ENCODE measurements at places on chromosomes 16 and 17.
A peak's percentile ranks its signal among the peaks of the same experiment; 100 is the strongest.

DNA sequence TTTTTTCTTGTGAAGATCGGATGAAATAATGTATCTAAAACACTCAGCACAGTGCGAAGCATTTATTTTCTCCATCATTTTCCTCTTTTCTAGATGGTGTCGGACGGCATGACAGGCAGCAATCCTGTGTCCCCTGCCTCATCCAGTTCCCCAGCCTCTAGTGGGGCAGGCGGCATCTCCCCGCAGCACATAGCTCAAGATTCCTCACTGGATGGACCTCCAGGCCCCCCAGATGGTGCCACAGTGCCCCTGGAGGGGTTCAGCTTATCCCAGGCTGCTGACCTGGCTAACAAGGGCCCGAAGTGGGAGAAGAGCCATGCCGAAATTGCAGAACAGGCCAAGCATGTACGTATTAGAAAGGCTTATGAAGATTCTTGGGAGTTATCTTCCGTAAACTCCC, 5.0 kb downstream of the SRCAP start:
- DNase-seq, result no peak

DNA sequence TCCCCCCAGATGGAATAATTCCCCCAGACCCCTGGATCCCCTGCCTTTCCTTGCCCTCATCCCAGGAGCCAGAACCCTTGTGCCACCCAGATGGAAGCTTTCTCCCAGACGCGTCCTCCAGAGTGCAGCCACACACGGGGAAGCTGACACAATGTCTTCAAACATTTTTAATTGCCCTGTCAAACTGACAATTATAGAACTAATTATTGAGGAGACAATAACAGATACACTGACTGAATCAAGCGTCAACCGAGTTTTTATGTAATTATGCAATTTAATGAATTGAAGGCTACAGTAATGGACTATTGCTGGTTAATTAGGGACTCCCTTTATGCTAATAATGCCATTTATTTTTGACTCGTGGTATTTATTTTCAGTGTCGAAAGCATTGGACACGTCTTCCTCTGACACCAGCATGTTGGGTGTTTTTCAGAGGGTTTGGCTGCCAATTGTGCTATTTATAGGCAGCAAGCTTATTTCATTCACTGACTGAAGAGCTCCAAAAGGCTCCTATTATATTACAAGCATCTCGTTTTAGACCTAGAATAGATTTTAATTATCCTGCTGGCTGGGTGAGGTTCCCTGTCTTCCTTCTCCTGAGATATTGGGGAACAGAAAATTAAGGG, 298.2 kb upstream of the C16orf82 start:
- DNase-seq, result no peak

DNA sequence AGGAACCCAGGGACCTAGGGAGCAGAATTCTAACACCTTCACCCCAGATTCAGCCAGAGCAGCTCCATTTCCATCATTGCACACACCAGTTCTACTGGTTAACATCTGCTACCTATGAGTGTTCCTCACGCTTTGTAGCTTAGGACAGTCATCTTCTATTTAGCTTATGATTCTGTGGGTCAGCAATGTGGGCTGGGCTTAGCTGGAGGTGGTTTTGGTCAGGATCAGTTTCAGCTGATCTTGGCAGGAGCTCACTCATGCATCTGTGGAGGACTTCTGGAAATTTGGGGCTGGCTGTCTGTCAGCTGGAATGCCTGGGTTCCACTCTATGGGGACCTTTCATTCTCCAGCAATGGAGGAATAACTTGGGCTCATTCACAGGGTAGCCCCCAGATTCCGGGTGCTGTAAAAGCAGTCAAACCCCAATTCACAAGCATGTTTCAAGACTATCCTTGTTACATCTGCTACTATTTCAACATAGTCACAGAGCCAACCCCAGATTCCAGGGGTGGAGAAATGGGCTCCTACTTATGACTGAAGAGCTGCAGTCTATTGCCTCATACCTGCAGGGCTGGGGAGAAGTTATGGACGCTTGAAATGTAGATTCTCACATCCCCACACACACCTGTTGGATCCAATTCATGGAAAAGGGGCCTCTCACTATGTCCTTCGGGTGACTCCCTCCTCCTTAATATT, 3.4 kb upstream of the HP start:
- no peak for DNase-seq

DNA sequence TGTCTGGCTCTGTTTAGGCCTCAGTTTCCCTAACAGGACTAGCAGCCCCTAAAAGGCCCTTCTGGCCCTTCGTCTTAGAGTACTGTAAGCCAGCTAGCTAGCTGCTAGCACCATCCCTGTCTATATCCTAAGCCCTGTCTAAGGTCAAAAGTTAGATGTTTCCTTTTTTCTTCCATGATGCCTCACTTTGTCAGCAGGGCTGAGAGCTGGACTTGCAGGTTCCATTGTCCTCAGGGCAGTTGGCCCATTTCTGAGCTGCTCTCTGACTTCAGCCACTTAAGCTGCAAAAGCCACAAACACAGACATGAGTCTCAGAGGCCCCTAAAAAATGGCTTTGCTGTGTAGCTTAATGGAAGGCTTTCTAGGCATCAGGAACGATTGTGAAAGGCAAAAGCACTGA, 187.7 kb downstream of the CBLN1 start:
- no peak for DNase-seq

- peak; percentile 66 for DNase-seq
These were observed 49.8 kb upstream of the BAHCC1 start for GRCh38 chr17:81345228-81346089.

DNA sequence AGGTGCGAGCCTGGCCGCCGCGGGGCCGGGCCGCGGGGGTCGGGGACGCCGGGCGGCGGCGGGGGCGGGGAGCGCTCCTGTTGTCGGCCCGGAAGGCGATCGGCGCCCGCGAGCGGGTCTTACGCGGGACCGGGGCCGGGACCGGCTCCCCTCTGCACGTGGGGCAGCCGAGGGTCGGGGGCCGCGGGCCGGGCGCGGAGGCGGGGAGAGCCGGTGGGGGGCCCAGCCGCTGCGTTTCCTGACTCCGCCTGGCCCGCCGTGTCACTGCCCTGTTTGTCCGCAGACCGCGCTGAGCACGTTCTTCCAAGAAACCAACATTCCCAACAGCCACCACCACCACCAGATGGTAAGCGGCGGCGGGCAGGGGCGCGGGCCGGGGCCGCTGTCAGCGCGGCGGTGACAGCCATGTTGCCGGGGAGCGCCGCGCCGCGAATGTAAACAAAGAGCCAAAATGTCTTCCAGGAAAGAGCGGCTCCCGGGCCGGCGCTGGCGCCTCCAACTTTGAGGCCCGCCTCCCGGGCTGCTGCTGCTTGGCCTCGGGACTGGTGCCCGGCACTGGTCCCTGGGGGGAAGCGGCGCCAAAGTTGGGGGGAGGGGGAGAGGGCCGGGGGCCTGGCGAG, 586 bp downstream of the UBALD2 start:
- DNase-seq, result peak; percentile 63

DNA sequence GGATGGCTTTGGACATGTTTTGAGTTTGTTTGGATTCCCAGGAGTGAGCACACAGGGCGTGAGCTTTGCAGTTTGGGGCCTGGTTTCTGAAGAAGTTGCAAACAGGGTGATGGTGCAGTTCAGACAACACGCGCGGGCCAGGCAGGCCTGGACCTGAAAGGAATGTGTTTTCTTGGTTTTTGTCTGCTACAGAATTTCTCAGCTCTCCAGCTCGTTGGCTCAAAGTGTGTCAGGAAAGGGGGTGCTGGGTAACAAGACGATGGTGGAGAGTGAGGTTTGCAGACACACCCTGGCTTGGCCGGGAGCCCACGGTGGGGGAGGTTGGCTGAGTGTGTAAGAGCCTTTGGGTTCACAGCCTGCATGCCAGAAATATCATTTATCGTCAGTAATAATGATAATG, 82.3 kb downstream of the CMIP start:
- no peak for DNase-seq

DNA sequence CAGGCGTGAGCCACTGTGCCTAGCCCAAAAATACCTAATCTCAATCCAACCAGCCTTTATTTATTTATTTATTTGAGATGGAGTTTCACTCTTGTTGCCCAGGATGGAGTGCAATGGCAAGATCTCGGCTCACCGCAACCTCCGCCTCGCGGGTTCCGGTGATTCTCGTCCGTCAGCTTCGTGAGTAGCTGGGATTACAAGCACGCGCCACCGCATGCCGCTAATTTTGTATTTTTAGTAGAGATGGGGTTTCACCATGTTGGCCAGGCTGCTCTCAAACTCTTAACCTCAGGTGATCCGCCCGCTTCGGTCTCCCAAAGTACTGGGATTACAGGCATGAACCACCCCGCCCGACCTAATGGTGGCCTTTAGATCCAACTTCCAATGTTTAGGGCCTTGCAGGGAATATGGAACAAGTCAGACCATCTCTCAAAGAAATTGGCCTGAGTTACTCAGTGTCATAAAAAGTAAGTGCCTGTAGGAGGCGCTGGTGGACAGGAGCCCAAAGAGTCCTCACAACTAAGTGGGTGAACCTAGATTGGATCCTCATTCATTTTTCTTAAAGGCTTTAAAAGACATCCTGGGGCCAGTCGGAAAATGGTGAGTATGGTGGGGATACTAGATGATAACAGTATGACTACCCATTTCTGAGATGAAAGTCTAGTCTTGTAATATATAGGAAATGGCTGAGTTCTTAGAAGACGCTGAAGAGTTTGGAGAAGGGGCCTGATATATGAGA, 4.6 kb downstream of the ZSCAN10 start:
- DNase-seq, result no peak

GRCh38 chr16:5900046-5900445, 802.5 kb upstream of the EEF2KMT start:
- DNase-seq, result no peak

DNA sequence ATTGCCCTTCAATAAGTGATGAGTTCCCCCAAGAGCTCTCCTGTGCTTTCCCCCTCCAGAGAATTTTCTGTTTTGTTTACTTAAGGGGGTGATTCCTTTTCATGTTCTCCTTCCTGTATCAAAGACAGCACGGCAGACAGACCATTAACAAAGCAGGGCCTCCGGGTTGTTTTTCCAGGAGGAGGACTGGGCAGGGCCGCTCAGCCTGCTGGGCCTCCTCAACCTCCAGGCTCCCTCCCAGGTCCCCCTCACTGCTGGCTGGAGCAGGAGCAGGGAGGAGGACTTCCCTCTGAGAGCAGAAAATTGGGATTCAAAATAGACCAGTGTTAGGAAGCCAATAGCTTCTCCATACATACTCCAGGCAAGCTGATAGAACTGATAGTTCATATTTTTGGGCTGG, 20.4 kb downstream of the SDK2 start:
- no peak for DNase-seq

- DNase-seq, result no peak
These were observed 2169.6 kb downstream of the TP53TG3F start for GRCh38 chr16:35628976-35629375.

- DNase-seq, result no peak
These were observed 18.3 kb upstream of the NUDT16L1 start for GRCh38 chr16:4674926-4675530.

DNA sequence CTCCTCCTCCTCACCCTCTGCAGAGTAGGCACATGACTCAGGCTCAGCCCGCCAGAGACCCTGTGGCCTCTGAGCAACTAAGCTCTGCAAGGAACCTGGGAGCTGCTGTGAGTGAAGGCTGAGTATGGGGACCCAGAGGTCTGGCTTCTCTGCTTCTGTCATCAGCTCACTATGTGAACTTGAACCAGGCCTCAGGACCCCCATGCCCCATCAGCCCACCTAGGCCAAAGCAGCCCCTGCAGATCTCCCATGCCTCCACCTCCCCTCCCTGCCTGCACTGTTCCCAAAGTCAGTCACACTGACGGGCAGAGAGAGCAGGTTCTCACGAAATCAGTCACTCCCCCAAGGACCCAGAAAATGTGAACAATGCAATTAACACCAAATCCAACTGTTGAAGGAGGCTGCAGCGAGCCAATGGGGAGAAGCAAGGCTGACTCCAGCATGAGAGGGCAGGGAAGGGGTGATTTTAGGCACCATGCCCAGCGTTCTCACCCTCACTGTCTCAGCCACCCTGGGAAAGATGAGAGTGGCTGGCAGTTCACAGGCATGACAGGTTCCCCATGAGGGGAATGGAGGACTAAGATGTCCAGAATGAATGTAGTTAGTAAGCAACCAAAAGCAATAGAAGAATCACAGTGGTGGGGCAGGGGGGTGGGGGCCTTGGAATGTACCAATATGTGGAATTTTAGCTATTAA, 60.6 kb downstream of the BEAN1 start:
- no peak for DNase-seq

- peak; percentile 88 for DNase-seq
These were observed at the start of gene RND2 for GRCh38 chr17:43024407-43025289. Gene RND2 (plus strand): TSS chr17:43025231. CDS start chr17:43025348, 117 bp downstream.

GRCh38 chr17:45098869-45099616, 33.3 kb downstream of the PLCD3 start:
- peak; percentile 67 for DNase-seq

- DNase-seq, result no peak
These were observed 15.9 kb downstream of the TNRC6A start for GRCh38 chr16:24745391-24745790.

DNA sequence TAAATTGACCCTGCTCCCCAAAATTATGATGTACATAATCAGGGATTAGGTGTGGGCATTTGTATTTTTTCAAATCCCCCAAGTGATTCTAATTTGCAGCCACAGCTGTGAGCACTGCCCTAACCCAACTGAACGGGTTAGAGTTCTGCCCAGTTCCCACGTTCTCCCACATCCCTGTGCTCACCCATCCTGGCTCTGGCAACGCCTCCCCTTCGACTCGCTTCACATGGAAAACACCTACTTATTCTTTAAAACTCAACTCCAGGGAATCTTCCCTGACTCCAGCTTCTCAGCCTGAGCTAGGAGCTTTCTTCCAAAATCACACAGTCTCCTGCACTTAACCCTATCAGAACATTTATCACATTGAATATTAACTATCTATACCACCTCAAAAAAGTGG, 17.6 kb upstream of the C16orf82 start:
- DNase-seq, result no peak

DNA sequence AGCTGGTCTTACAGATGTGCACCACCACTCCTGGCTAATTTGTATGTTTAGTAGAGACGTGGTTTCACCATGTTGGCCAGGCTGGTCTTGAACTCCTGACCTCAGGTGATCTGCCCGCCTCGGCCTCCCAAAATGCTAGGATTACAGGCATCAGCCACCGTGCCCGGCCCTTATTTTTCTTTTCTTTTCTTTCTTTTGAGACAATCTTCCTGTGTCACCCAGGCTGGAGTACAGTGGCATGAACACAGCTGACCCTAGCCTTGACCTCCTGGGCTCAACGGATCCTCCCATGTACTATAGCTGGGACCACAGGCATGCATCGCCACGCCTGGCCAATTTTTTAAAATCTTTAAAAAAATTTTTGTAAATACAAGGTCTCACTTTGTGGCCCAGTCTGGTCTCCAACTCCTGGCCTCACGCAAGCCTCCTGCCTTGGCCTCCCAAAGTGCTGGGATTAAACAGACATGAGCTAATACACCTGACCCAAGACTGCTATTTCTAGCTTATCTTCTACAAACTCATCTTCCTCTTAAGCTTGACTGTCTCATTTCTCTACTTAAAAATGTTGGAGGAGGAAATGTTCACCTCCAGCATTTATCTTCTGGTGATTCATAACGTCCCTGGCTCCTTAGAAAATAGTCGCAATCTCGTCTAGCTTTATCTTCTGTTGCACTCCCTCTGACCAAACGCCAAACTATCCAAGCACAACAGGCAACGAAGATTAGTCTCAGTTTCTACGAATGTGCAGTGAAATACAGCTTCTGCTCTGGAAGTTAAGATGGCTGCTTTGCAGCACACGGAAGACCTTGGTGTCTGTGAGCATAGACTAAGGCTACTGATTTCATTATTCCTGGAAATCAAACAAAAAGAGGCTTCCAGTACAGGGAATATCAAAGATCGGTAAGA, 8.2 kb upstream of the TMEM94 start:
- DNase-seq, result no peak

Data from large intestine (tissue), 12 donors.